Neural progenitor cell (in vitro differentiated cells): ENCODE measurements at places on chromosomes 12 and 14. TPM values are rescaled to one million over a fixed set of nuclear protein-coding genes. Genes with fewer than 3 reads are reported as not detected.

GRCh38 chr12:110538869-110539622 is 36.9 kb downstream of the RAD9B start:
- DNase-seq: no peak

DNA sequence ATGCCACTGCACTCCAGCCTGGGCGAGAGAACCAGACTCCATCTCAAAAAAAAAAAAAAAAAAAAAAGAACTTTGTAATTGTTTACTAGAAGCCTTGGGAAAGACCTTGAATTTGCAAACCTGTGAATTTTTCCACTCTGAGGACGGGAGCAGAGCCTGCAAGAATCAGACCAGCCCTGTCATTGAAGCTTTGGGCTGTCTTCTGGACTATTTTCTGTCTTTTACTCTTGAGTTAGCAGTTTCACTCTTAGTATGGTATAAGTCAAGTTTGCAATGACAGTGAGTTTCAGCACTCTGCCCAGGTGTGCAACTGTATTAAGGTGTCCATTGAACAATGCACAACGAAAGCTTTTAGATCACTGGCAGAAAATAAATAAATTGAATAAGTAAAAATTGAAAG is 81.4 kb upstream of the KRAS start:
- DNase-seq: no peak

DNA sequence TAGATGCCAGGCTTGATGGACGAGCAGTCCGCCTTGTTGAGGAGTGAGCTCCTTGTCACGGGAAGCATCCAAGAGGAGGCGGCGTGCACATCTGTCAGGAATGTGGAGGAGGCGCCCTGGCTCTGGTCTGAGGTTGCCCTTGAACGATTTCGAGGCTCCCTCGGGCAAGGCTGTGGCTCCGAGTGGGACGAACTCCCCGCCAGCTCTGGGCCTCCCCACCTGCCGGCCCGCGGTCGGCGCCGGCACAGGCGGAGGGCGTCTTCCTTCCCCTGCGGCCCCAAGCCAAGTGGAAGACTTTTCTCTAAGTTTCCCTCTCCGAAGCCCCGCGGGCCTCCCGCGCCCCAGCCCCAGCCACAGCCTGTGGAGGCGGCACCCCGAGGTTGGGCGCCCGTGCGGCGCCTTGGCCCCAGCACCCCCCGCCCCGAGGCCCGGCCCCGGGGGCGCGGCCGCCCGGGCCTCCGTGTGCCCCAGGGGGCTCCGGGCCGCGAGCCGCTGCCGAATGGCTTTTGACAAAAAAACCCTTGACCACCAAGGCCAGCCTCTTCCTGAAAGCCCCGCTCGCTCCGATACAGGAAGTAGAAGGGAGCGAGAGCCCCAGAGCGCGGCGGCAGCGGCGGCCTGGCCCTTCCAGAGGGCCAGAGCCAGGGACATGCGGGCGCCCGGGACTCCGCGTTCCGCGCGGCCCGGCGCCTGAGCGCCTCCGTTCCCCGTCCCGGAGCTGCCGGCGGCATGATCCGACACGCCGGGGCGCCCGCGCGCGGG is at the start of gene RIN3:
Gene RIN3, plus strand, starts transcription at position 578 of the 762 bp plus-strand sequence. Its CDS starts 152 bp downstream, at position 730.
- DNase-seq: peak; percentile 78

DNA sequence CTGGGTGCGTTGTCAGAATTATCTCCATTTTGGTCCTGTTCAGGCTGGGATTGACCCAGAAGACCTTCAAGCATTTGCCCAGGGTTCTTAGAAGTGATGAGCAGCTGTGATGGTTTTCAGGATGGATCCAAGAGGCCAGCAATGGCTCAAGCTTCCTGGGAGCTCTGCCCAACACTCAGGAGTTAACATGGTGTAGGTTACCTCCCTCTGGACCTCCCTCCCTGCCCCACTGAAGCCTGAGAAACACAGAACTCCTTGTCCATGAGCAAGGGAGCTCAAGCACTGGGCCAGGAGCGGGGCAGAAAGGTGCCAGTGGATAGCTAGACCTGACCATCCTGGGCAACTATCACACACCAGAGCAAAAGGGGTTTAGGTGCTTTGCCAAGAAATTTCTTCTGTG is 148.4 kb upstream of the FKBP4 start:
- DNase-seq: no peak

- no peak for DNase-seq
Measured at GRCh38 chr12:56128670-56129205, 671 bp downstream of the ESYT1 start.

- peak; percentile 52 for DNase-seq
Measured at GRCh38 chr14:21894003-21894897, 220.6 kb upstream of the OR4E1 start.

- DNase-seq: no peak
Measured at GRCh38 chr12:6171409-6172015, 28.7 kb upstream of the CD9 start.

GRCh38 chr12:75587340-75588106 is 76.1 kb upstream of the KRR1 start:
- no peak for DNase-seq

- DNase-seq: no peak
Measured at GRCh38 chr12:104736307-104736706, 221.8 kb downstream of the SLC41A2 start.

DNA sequence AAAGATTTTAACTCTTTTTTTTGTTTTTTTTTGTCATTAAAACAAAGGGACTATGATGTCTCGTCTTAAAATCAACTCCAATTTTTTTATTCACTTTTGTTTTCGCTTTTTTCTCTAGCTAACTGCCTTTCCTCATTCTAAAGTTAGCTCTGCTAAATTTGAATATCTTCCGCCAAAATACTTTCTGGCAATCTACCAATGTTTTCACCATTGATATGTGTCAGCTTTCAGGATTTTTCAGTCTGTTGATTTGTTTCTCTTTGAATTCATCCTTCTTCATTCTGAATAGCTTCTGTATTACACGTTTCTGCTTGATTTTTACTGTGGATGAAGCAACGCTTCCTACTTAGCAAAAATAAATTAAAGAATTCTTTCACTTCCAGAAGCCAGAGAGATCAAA is 38.7 kb upstream of the NOVA1 start:
- no peak for DNase-seq

DNA sequence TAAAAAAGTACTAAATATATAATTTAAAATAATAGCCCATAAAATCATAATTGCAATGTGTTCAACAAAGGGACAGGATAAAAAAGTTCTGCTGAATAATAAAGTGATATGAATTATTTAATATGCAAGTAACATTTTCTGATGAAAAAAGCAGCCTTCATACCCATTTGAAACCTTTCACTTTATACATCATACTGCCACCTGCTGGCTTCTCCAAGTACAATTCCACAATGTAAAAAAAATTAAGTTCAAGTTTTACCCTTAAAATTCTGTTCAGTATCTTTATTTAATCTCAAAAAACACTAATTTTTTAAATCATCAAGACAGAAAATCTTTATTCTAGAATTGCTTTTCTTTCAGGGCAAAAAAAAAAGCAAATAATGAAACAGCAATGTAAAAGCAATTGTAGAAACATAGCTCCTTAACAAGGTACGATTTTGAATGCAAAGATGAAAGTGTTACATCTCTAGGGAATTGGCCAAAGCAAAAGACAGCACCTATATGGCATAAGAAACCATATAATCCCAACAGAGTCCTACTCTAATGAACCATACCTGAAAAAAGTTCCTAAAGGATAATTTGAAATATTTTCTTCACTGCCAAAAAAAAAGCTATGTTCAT is 15.0 kb downstream of the MDM1 start:
- peak; percentile 66 for DNase-seq

GRCh38 chr12:62659453-62660295 is 193.0 kb downstream of the MON2 start:
- peak; percentile 81 for DNase-seq

DNA sequence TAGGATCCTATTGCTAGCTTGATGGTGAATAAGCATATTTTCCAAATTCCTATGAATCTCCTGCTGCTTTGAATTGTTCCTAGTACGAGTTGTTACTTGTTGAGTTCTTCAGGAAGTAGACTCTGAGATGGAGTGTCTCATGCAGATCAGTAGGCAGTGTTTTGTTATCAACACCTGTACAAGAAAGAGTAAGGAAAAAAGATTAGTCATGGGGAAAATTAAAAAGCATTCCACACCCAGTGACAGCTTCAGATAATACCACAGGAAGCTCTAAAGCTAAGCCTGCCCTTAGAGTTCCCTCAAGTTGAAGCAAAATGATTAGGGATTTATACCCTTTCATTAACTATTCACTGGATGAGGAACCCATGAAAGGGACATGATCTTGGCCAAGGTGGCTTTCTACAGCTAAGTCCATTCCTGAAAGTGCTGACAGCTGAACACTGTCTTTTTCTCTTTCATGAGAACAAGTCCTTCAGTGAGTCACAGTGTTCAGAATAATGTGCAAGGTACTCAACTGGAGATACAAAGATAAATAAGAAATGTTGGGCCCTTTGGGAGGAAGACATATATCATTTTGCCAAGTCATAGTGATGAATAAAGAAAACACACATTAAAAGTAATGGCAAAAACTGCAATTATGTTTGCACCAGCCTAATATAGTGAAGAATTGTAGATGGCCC is 49.1 kb downstream of the CCER1 start:
- DNase-seq: no peak

DNA sequence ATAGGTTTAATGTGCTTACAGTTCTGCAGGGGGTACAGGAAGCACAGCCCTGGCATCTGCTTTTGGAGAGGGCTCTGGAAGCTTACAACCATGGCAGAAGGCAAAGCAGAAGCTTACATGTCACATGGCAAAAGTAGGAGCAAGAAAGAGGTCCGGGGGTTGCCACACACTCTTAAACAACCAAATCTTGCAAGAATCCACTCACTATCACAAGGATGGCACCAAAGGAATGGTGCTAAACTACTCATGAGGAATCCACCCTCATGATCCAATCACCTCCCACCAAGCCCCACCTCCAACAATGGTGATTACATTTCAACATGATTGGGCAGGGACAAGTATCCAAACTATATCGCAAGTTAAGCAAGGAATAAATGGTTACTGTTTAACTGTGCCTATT is 255.8 kb upstream of the AVPR1A start:
- DNase-seq: no peak

- DNase-seq: no peak
Measured at GRCh38 chr12:57031138-57031725, 14.9 kb upstream of the TAC3 start.

DNA sequence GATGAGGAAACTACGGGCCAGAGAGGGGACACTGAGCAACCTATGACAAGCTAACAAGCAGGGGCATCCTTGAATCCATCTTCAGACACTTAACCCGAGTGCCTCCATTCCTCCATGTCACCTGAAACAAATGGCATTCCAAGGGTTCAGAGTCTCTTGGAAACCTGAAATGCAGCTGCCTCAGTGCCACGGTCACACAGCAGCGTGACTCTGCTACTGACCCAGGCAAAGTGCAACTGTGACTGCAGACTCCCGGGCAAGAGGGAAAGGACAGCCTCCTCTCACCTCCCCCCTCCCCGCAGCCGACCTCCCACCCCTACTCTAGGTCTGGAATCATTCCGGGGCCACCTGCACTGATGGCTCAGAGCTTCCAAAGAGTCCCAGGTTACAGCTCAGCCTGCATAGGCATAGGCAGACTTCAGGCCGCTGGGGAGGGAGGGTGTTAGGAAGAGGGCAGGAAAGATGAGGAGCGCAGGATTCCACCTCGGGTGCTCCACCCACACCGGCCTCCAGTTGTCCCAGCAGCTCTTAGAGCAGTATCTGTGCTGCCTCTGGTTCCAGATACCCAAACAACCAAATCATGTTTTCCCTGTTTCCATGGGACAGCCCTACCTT is 53.2 kb downstream of the KCNK10 start:
- peak; percentile 11 for DNase-seq

DNA sequence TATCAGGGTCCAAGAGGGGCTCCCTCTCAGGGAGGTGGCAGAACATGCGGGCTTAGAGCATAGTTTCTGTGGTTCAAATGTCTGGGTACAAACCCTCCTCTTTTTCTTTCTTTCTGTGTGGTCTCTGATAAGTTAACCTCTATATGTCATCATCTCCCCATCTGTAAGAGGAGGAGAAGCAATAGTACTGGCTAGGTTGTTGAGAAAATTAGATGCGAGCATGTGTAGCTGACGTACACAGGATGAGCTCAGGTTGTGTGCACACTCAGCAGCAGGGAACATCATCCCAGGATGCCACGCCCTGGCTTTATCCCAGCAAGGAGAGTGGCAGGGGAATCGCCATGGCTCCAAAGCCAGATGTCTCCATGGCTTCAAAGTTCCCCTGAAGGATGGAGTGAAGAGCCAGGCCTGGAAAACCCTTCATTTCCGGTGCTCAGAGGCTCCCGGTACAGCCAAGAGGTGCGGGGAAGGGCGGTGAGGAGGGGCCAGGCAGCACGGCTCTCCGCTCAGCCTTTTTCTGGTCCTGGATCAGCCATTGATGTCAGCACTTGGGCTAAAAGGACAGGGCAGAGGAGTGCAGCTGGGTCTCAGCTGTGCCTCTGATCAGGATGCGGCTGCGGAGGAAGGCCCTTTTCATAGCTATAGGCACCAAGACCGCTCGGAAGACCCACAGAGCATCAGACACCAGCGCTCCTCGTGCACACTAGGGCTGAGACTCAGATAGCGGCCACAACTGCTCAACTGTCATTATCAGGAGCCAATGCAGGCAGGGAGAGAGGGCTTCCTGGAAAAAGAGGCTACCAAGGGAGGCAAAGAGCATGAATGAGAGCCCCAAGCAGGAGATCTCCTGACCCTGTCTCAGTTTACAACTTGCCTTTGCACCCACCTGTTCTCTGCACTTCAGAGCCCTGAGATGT is 41.5 kb downstream of the ARL6IP4 start:
- no peak for DNase-seq

DNA sequence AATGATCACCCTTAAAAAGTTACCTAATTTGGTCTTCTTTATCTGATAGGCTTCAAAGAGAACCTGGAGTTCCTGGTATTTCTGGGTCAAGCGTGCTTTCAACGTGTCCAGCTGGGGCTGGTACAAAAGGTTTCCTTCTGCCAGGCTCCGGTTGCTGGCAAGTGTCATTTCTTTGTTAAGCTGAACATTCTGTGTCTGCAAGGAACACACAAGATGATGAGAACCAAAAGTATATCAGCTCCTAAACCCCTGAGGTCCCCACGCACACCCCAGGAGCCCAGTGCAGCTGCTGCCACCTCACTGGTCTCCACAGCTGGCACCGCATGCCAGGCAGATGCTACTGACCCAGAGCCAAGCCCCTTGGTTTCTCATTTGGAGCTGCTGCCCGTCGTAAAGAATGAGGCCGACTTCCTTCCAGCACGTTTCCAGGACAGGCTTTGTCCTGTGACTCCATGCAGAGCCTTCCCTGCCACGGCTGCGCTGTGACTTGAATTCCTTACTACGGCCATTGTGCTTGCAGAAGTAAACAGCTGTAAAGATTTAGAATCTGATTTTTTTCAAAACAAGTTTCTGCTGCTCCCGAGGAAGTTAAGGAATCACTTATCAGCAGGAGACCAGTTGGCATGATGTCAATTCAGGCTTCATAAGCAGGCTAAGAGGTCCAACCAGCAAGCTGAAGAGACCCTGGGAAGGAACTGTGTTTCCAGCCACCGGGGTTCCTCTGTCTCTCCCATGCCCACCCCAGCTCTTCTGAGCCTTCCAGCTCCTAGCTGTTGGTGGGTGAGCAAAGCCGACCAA is 24.9 kb downstream of the VPS37B start:
- DNase-seq: peak; percentile 80

The GLIPR1 gene
- 0.03 and 0.04 TPM in 2 replicates for total RNA-seq

The TAS2R19 gene
- 7.7 and 9.7 TPM in 2 replicates for total RNA-seq

The TAS2R50 gene
- total RNA-seq: 2.4 and 12.1 TPM in 2 replicates

The ATF7 gene
- total RNA-seq: 12.7 and 15.9 TPM in 2 replicates

The CD27 gene
- total RNA-seq: 0.43 TPM in 1 of 2 replicates, not detected in the other

The KRT79 gene
- total RNA-seq: not detected in 2 replicates

The FSCB gene
- total RNA-seq: not detected in 2 replicates

The SAMD4A gene
- total RNA-seq: 4.3 and 4.6 TPM in 2 replicates

The AMN gene
- 0.28 TPM in 1 of 2 replicates, not detected in the other for total RNA-seq

The TMEM30B gene
- 0.07 and 0.09 TPM in 2 replicates for total RNA-seq

The BCL2L14 gene
- not detected in 2 replicates for total RNA-seq
